ENCODE measurements at places on chromosomes 3 and 15. TPM values are rescaled to one million over a fixed set of nuclear protein-coding genes. Genes with fewer than 3 reads are reported as not detected.

SHF gene
- 19.8 TPM for total RNA-seq

GOLGA6A gene
- not detected for total RNA-seq

DUOXA2 gene
- total RNA-seq, result not detected

DNAH12 gene
- total RNA-seq, result not detected

CD96 gene
- 142 TPM for total RNA-seq

CPA3 gene
- not detected for total RNA-seq

RTP1 gene
- total RNA-seq, result not detected

ILDR1 gene
- not detected for total RNA-seq

ETV5 gene
- total RNA-seq, result 1.4 TPM

PLA2G4E gene
- not detected for total RNA-seq

ZNF385D gene
- not detected for total RNA-seq

NPTN gene
- total RNA-seq, result 33.6 TPM

SLC15A2 gene
- 1.7 TPM for total RNA-seq

PPP1R14D gene
- total RNA-seq, result not detected

BOC gene
- total RNA-seq, result 0.49 TPM

IL17RB gene
- total RNA-seq, result not detected

WNT5A gene
- not detected for total RNA-seq

CFAP92 gene
- total RNA-seq, result 0.38 TPM

GATA2 gene
- not detected for total RNA-seq

CYP1A2 gene
- total RNA-seq, result not detected

RBPMS2 gene
- not detected for total RNA-seq

CACNA2D3 gene
- total RNA-seq, result not detected

FAM81A gene
- total RNA-seq, result 1.2 TPM

MASP1 gene
- total RNA-seq, result not detected

LRRIQ4 gene
- total RNA-seq, result 0.18 TPM

GABRR3 gene
- total RNA-seq, result not detected

CA12 gene
- 0.58 TPM for total RNA-seq

NRG4 gene
- not detected for total RNA-seq
